ENCODE measurements at places on chromosomes 7 and 10.

- no peak for DNase-seq
These were observed 167.3 kb upstream of the SHH start for GRCh38 chr7:155979566-155979965.

DNA sequence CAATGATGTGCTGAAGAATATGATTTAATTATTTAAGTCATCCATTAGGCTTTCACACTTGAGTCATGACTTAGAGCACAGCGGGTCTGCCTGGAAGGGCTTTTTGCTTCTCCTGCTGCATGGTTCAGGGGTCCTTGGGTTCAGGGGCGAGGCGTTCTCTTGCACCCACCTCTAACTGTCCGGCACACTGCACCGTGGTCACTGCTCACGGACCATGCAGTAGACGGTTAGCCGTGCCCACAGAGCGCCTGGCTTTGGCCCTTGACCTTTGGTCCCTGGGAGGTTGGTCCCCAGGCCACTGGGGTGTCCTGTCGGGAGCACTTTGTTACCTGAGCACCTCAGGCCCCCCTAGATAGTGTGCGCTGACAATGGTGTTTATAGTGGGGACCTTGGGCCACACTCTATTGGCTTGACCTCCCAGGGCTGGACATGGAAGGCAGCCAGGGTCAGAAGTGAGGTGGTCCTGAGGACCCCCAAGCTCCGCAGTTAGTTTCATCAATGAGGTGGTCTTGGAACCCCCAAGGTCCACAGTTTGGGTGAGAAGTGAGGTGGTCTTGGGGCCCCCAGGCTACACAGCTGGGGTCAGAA is 110.6 kb downstream of the ACTR3B start:
- no peak for DNase-seq

DNA sequence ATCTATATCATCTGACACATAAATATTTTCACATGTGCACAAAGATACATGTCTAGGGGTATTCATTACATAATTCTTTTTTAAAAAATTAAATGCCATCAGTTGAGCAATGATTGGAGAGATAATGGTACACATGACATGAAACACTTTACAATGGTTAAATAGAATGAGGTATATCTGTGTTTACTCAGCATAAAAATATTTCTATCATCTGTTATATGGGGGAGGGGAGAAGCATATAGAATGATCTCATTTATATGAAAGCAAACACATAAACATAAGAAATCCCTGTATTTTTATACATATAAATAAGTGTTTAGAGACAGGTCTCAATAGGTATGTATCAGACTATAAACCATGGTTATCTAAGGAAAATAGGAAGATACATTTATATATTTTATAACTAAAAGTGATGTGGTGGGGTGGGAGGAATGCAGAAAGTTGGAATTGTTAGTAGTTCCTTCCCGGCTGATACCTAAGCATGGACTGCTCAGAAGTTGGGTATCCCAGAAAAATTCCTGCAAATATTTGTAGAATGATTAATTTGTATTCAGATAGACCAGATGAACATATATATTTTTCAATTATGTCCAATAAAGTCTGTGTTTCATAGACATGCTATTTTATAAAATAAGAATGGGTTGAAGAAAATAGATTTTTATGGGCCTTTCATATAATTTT is 75.1 kb downstream of the SHOC2 start:
- DNase-seq = no peak

- no peak for DNase-seq
These were observed 51.0 kb downstream of the BAMBI start for GRCh38 chr10:28728366-28728765.

- DNase-seq = no peak
These were observed 180.0 kb downstream of the RELN start for GRCh38 chr7:103809229-103809994.

Data from activated CD4-positive, alpha-beta memory T cell treated with anti-CD3 and anti-CD28 coated beads, Interleukin-2, amount 10 ng/mL, durations not matched to agents 7 days and 5 days (primary cell).